ENCODE measurements at places on chromosomes 6 and 20.

- peak; percentile 28 for DNase-seq
These were observed 23.5 kb downstream of the PTCHD4 start for GRCh38 chr6:48087448-48087847.

GRCh38 chr6:49664817-49665216 is 28.2 kb upstream of the RHAG start:
- no peak for DNase-seq

GRCh38 chr20:57090590-57091560 is 175.6 kb downstream of the BMP7 start:
- DNase-seq = no peak

- no peak for DNase-seq
These were observed 591.9 kb downstream of the CD109 start for GRCh38 chr6:74287932-74288331.

DNA sequence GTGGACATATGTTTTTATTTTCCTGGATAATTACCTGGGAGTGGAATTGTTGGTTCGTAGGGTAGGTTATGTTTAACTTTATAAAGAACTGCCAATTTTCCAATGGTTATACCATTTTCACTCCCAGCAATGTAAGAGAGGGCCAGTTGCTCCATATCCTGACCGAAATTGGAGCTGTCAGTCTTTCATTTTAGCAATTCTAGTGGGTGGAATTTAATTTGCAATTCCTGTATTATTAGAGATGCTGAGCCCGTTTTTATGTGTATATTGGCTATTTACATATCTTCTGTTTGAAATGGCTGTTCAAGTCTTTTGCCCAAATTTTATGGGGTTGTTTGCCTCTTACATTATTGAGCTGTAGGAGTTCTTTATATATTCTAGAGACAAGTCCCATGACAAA is 28.0 kb downstream of the SCML4 start:
- DNase-seq = no peak

Measured in NCI-H345 (cell line).